Psoas muscle (tissue), 8 donors: ENCODE measurements at places on chromosomes 3 and 15. TPM values are rescaled to one million over a fixed set of nuclear protein-coding genes. Genes with fewer than 3 reads are reported as not detected.

- no peak for DNase-seq
- H3K4me3 ChIP-seq = no peak overlapping the region
- H3K27me3 ChIP-seq = no peaks in the 10 kb centered on the region
- peaks cover 24% of the 10 kb centered on the region for H3K4me1 ChIP-seq
Observed at GRCh38 chr3:186990878-186991308, 60.6 kb downstream of the ST6GAL1 start.

- H3K36me3 ChIP-seq = no peaks in the 10 kb centered on the region
- peaks cover 6% of the 10 kb centered on the region for H3K27me3 ChIP-seq
- no peak for DNase-seq
- no peak overlapping the region for H3K27ac ChIP-seq
- H3K4me1 ChIP-seq = peaks cover 7% of the 10 kb centered on the region
Observed at GRCh38 chr15:66621491-66622467, 56.0 kb upstream of the LCTL start.

DNA sequence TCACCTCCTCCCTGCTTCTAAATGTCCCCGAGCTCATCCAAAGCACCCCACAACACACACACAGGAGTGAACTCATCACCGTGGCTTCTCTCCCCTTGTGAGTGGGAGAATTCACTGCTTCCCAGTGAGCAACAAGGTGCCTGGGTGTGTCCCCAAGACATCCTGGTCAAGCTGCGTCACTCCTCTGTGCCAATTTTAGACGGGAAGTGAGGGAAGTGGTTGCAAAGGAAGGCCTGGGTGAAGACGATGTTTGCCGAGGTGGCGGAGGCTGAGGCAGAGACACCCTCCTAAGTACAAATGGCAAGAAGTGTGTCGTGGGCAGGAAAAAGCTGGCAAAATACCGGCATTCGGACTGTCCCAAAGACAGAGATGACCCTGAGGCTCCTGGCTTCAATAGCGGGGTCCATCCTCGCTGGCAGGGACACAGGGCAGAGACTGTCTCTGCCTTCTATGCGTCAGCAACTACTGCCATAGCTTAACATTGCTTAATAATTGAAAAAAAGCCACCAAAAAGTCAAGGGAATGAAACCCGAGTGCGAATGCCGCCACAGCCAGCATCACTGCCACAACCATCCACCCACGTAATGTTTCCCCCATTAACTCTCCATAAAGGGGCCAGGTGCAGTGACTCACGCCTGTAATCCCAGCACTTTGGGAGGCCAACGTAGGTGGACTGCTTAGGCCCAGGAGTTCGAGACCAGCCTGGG lies 72.8 kb downstream of the VGLL4 start:
- no peaks in the 10 kb centered on the region for H3K36me3 ChIP-seq
- no peak overlapping the region for H3K4me3 ChIP-seq
- H3K27ac ChIP-seq = peak overlapping the region; percentile 93
- no peaks in the 10 kb centered on the region for H3K27me3 ChIP-seq
- peaks cover 58% of the 10 kb centered on the region for H3K4me1 ChIP-seq

- no peaks in the 10 kb centered on the region for H3K4me1 ChIP-seq
- DNase-seq = no peak
- H3K36me3 ChIP-seq = no peaks in the 10 kb centered on the region
- H3K27ac ChIP-seq = no peak overlapping the region
- H3K4me3 ChIP-seq = no peak overlapping the region
Observed at GRCh38 chr3:110969229-110970211, 102.1 kb upstream of the NECTIN3 start.

DNA sequence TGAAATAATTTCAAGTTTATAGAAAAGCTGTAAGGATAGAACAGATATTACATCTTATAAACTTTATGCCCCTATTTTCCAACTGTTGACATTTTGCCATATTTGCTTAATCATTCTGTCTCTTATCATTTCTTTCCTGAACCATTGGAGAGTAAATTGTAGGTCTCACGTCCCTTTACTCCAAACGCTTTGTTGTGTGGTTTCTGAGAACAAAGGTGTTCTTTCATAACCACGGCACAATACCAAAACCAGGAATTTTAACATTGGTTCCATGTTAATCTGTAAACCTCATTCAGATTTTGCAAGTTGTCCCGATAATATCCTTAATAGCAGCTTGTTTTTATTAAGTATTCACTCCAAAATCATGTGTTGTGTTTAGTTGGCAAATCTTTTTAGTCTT lies 134.8 kb downstream of the AKAP13 start:
- H3K27me3 ChIP-seq = no peaks in the 10 kb centered on the region
- H3K27ac ChIP-seq = no peak overlapping the region
- no peak for DNase-seq
- no peaks in the 10 kb centered on the region for H3K4me1 ChIP-seq

DNA sequence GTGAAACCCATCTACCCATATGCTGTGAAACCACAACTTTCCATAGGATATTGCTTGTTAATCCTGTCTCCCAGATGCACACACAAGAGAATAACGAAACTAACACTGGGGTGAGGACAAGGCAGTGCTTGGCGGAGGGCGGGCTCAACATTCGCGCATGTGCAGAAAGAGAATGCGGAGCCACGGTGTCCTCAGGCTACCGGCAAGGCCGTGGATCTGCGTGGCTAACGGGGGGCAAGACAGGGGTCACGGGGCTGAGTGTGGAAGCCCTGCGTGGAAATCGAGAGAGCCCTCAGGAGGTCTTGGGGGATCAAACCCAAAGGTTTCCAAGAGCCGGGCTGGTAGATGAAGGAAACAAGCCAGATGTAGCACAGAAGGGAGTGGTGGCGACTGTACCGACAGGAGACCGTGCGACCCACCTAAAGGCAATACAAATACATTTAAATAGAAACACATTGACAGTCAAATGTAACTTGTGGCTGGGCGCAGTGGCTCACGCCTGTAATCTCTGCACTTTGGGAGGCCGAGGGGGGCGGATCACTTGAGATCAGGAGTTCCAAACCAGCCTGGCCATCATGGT lies 48.5 kb upstream of the TRA2B start:
- no peaks in the 10 kb centered on the region for H3K27me3 ChIP-seq
- no peaks in the 10 kb centered on the region for H3K36me3 ChIP-seq
- H3K4me3 ChIP-seq = no peak overlapping the region
- no peaks in the 10 kb centered on the region for H3K4me1 ChIP-seq
- DNase-seq = no peak

- H3K27ac ChIP-seq = no peak overlapping the region
- H3K4me1 ChIP-seq = no peaks in the 10 kb centered on the region
- no peaks in the 10 kb centered on the region for H3K27me3 ChIP-seq
- no peak overlapping the region for H3K4me3 ChIP-seq
- no peak for DNase-seq
Observed at GRCh38 chr3:195115600-195116406, 155.2 kb downstream of the XXYLT1 start.

- DNase-seq = peak; percentile 64
- no peak overlapping the region for H3K4me3 ChIP-seq
- no peaks in the 10 kb centered on the region for H3K27me3 ChIP-seq
- H3K4me1 ChIP-seq = peaks cover 97% of the 10 kb centered on the region
- no peaks in the 10 kb centered on the region for H3K36me3 ChIP-seq
Observed at GRCh38 chr15:67188551-67189218, 65.8 kb downstream of the AAGAB start.

The SLITRK3 gene
- polyA plus RNA-seq = 0.03 TPM
